Activated CD8-positive, alpha-beta memory T cell treated with anti-CD3 and anti-CD28 coated beads for 1 hour (primary cell): ENCODE measurements at places on chromosomes 3 and 15.

GRCh38 chr3:37519661-37520060 is 342.0 kb upstream of the CTDSPL start:
- no peak for DNase-seq

DNA sequence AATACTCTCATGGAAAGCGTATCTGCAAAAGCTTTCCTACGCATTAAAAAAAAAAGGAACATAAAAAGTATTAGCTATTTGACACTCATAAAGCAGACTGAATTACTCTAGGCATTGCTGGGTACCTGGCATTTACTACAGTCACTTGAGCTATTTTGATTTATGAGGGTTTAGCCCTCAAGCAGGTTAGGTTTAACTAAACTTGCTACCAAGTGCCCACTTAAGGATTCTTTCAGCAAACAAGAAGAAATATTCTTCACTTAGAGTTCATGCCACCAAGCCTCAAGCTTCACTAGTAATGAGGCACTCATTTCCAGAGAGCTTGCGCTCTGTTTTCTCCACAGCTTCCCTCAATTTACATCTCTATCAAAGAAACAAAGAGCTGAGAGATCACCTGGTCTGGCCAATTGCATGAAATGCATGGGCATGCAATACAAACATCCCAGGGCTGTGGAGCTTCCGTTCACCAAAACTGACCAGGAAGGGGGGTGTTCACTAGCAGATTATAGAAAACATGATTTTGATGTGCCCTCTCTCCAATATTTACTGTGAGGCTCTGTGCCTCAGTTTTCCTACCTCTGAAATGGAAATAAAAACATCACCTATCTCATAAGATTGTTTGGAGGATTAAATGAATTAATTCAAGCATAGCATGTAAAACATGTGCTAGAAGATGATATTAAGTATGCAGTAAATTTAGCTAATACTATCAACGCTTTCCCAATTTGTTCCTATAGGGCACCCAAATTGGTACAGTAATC is 217.3 kb downstream of the RORA start:
- no peak for DNase-seq

DNA sequence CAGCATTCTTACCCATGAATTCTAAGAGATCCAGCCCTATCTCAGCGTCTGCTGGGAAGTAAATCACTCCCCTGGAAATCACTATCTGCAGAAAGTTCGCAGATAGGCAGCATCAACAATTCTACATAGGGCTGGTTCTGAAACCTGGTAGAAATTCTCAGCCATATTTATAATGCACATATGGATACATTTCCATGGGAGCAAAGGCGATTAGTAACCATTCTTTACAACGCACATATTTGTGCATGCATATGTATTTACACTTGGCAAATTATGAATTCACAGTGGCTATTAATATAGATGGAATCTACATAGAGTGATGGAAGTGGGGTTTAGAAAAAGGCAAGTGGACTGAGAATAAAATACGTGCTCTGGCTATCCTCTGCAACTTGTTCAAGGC is 128.0 kb upstream of the FOXB1 start:
- DNase-seq: no peak

GRCh38 chr3:126567696-126568438 is 9.1 kb upstream of the C3orf22 start:
- no peak for DNase-seq

DNA sequence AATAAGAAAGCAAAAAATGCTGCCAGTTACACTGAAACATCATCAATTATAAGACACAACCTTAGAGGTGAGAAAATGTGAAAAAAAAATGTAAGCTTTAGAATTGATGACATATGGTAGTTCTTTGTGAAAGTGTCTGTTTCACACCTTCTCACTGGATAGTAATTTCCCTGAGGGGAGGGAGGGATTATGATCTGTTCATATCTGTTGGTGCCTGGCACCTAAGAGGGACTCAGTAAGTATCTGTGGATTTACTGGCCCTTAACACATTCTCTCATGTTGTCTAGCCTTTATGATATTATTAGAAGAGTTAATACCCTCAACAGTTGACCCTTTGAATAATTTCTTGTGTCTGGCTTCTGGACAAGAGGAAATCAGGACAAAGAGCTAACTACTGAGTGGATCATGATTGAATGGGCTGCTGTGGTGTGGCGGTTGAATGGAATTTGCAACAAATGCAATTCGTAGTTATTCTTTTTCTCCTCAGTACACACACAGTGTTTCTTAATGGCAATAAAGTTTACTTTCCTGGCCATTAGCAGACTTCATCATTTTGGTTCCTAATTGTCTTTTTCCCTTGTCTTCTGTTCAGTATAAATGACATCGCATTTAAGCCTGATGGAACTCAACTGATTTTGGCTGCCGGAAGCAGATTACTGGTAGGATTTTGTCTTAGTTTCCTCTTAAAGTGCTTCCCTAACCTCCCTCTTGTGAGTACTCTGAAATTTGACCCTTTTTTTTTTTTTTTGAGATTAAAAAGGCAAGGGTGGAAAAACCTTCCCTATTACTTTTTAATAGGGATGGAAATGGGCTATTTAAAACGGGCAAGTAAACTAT is 9.5 kb downstream of the IFT122 start:
- DNase-seq: no peak

- no peak for DNase-seq
Measured at GRCh38 chr3:182139627-182140357, 428.1 kb downstream of the SOX2 start.

DNA sequence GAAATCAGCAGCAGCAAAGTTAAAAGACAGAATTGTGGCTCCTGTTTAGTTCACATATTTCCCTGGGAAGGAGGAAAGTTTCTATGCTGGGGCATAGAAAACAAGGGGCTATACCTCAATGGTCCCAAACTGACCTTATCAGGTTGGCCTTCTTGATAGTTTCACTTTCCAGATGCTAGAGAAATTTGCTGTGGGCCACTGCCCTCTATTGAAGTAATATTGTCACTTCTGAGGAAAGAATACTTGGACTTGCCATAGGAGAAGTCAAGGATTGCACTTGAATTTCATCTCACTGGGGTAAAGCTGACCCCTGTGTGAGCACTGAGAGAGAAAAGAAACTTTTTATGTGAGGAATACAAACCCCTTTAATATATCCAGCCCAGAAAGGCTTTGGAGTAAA is 49.3 kb upstream of the XCR1 start:
- DNase-seq: no peak

- DNase-seq: no peak
Measured at GRCh38 chr15:101697488-101697887, 26.8 kb downstream of the TARS3 start.

DNA sequence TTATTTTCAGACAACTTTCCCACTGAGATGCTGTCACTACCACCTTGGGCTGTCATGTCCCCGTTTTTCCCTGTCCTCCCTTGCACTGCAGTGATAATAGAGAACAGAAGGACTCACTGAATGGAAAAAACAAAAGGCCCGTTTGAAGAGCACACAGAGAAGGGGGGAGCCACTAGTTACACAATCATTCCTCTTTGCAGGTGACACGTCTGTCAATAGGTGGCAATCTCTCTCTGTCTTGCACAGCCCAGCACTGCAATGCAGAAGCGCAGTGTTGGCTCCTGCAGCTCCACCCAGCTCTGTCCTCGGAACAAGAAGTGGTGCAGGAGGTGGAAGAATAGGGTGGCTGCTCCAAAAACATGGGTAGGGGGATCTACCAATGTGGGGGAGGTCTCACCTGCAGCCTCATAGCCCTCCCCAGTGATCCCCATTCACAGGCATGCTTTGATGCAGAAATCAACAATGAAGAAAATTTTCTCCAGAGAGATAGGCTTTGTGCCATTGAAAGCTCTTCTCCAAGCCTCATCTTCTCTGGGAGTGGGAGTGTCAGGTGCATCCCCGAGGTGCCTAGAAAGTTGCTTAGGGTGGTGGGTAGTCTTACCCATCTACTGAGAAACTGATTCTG is 31.8 kb downstream of the FSTL1 start:
- no peak for DNase-seq

- no peak for DNase-seq
Measured at GRCh38 chr15:65881766-65882434, 12.6 kb downstream of the RAB11A start.

- DNase-seq: no peak
Measured at GRCh38 chr3:111915905-111916304, 56.8 kb downstream of the PHLDB2 start.

DNA sequence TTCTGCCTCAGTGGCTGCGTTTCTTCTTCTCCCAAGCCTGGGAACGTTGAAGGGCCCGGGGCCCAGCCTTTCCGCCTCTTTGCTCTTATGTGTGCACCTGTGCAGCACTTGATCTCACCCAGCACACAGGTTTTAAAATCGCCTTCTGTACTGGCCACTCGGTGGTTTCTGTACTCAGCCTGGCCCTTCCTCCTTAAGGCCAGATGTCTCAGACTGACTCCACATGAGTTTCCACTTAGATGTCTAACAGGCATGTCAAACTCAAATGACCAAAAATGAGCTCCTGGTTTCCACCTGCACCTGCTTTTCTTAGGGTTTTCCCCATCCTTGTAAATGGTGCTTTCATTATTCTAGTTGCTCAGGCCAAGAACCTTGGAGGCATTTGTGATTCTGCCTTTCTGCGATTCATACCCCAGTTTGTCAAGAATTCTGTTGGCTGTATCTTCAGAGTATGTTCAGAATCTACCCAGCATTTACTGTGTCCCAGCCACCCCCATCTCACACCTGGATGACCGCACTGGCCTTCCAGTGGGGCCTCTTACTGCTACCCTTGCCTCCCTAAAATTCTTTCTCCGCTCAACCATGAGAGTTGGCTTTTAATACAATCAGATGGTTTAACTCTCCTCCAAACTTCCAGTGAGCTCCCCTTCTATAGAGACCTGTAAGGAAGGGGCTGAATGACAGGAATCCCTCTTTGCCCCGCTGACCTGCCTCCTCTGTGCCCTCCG is 2.2 kb upstream of the TRAK1 start:
- no peak for DNase-seq

- DNase-seq: no peak
Measured at GRCh38 chr3:185727873-185728272, 97.0 kb downstream of the IGF2BP2 start.

- DNase-seq: no peak
Measured at GRCh38 chr3:23600167-23600871, 205.4 kb upstream of the UBE2E1 start.

GRCh38 chr3:30146978-30147377 is 459.4 kb upstream of the TGFBR2 start:
- no peak for DNase-seq

DNA sequence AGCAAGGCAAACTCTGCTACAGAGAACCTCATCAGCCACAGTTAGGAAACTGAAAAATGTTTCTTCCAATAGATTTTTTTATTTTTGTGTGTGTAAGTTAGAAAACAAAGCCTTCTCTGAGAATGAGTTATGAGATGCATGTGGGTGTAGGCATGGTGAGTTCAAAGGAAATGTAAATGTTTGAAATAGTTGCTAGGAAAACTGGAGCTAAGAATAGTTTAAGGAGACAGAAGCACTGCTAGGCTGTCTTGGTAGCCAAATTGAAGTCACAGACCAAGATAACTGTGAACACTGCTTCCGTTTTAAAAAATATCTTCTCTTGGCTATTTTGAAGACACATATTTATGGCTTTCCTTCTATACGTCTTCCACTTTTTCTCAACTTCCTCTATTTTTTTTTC is 1501.2 kb upstream of the CADM2 start:
- no peak for DNase-seq

- peak; percentile 73 for DNase-seq
Measured at GRCh38 chr3:153161138-153161713, 800 bp upstream of the RAP2B start.

DNA sequence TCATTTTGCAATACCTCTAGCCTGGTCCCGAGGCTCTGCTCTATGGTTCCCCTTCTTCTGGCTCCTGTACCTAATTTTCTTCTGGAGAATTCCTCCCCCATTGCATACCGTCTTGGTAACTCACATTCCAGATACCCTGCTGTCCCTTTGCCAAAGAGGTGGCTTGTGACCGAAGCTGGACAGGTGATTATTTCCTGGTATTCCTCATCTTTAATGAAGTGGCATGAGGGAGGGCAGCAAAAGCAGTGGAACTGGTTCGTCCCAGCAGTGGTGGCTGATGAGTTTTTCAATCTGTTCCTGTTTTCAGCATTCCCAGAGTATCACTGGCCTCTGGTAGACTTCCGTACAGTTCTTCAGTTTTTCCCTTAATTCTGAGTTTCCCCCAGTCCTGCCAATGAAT is 186.2 kb upstream of the CADPS start:
- no peak for DNase-seq

GRCh38 chr3:112688085-112688769 is 47.3 kb upstream of the CCDC80 start:
- no peak for DNase-seq

- DNase-seq: no peak
Measured at GRCh38 chr3:151391720-151392119, 7.2 kb upstream of the P2RY12 start.

GRCh38 chr3:184656829-184657681 is 54.8 kb downstream of the MAGEF1 start:
- DNase-seq: no peak
